ENCODE measurements at places on chromosomes 12 and 14. TPM values are rescaled to one million over a fixed set of nuclear protein-coding genes. Genes with fewer than 3 reads are reported as not detected.

CFAP251 gene
- 0.85 TPM for total RNA-seq

TAC3 gene
- not detected for total RNA-seq

GYS2 gene
- not detected for total RNA-seq

KRT75 gene
- total RNA-seq: 0.19 TPM

KCNC2 gene
- total RNA-seq: not detected

KRT83 gene
- total RNA-seq: 2.5 TPM

WNT5B gene
- total RNA-seq: 1.6 TPM

PMCH gene
- not detected for total RNA-seq

KRT71 gene
- total RNA-seq: not detected

PIK3C2G gene
- total RNA-seq: not detected

HRK gene
- total RNA-seq: 0.43 TPM

PRKD1 gene
- total RNA-seq: 2.6 TPM

DAAM1 gene
- total RNA-seq: 8.2 TPM

CHGA gene
- total RNA-seq: 1.3 TPM

FLVCR2 gene
- total RNA-seq: 3.6 TPM

PLEKHH1 gene
- 3.5 TPM for total RNA-seq

HECTD1 gene
- total RNA-seq: 65.6 TPM

CCND2 gene
- total RNA-seq: not detected

GAS2L3 gene
- total RNA-seq: 10.2 TPM

MEG3 gene
- total RNA-seq: 60.4 TPM

FAM161B gene
- 1.9 TPM for total RNA-seq

HOXC10 gene
- total RNA-seq: 2.6 TPM

CCT2 gene
- 306 TPM for total RNA-seq

GLS2 gene
- 0.09 TPM for total RNA-seq

B4GALNT1 gene
- total RNA-seq: 37.8 TPM

KRT3 gene
- total RNA-seq: 0.07 TPM

RBM19 gene
- 16.4 TPM for total RNA-seq

KRT6C gene
- not detected for total RNA-seq

PSMD9 gene
- 120 TPM for total RNA-seq

CDKN3 gene
- total RNA-seq: 78.1 TPM

OAS1 gene
- 92.2 TPM for total RNA-seq

KRT73 gene
- total RNA-seq: not detected

NANOG gene
- not detected for total RNA-seq

STYK1 gene
- 0.55 TPM for total RNA-seq

SERPINA9 gene
- total RNA-seq: not detected

VWF gene
- total RNA-seq: 0.42 TPM

P2RX2 gene
- not detected for total RNA-seq

GALNT6 gene
- total RNA-seq: 4.0 TPM

PGF gene
- 2.7 TPM for total RNA-seq

A2M gene
- total RNA-seq: 0.57 TPM

P3H3 gene
- 26.1 TPM for total RNA-seq

PLEK2 gene
- total RNA-seq: 28.3 TPM

C12orf56 gene
- not detected for total RNA-seq

C12orf50 gene
- not detected for total RNA-seq

RGS6 gene
- not detected for total RNA-seq

SLC39A5 gene
- not detected for total RNA-seq

C1R gene
- total RNA-seq: 26.3 TPM
